ENCODE measurements at places on chromosomes 7 and 10. TPM values are rescaled to one million over a fixed set of nuclear protein-coding genes. Genes with fewer than 3 reads are reported as not detected.

DNA sequence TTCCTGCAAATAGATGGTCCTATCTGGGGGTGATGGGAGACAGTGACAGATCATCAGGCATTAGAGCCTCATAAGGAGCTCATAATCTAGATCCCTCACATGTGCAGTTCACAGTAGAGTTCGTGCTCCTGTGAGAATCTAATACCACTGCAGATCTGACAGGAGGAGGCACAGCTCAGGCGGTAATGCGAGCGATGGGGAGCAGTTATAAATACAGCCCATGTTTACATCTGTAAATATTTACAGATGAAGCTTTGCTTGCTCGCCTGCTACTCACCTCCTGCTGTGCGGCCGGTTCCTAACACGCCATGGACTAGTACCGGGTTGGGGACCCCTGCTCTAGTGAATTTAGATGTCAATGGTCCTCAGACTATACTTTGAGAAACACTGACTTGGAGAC is 17.0 kb upstream of the CDCA7L start:
- no peak for DNase-seq
- H3K4me1 ChIP-seq: no peaks in the 10 kb centered on the region
- no peaks in the 10 kb centered on the region for H3K36me3 ChIP-seq
- H3K4me3 ChIP-seq: no peak overlapping the region
- no peak overlapping the region for H3K27ac ChIP-seq
- H3K27me3 ChIP-seq: peaks cover 16% of the 10 kb centered on the region

- H3K4me3 ChIP-seq: no peak overlapping the region
- DNase-seq: no peak
- no peak overlapping the region for H3K27ac ChIP-seq
- no peaks in the 10 kb centered on the region for H3K27me3 ChIP-seq
- no peaks in the 10 kb centered on the region for H3K4me1 ChIP-seq
- no peaks in the 10 kb centered on the region for H3K36me3 ChIP-seq
Observed at GRCh38 chr10:127990846-127991542, 84.1 kb downstream of the PTPRE start.

- no peaks in the 10 kb centered on the region for H3K36me3 ChIP-seq
- H3K4me3 ChIP-seq: no peak overlapping the region
- H3K4me1 ChIP-seq: peaks cover 19% of the 10 kb centered on the region
- no peak for DNase-seq
- H3K27me3 ChIP-seq: no peaks in the 10 kb centered on the region
Observed at GRCh38 chr7:158409120-158409519, 178.5 kb downstream of the PTPRN2 start.

DNA sequence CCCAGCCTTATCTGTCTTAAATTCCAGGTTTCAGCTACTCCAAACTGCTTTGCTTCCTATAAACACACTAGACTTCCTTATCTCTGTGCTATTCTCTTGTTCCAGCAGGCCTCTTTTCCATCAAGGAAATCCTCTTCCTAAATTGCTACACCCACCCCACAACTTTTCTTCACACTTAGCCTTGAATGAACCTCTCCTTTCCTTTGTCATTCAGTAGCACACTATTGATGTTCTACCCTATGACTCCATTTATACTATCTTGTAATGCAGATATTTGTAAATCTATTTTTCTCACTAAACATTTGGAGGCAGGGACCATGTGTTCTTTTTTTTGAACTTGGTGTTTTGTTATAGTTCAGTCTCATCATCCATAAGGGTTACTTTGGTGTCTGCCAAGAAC is 3.7 kb downstream of the SLC16A9 start:
- peaks cover 31% of the 10 kb centered on the region for H3K27me3 ChIP-seq
- no peak overlapping the region for H3K27ac ChIP-seq
- H3K4me3 ChIP-seq: no peak overlapping the region
- H3K36me3 ChIP-seq: no peaks in the 10 kb centered on the region

- no peak overlapping the region for H3K27ac ChIP-seq
- no peaks in the 10 kb centered on the region for H3K27me3 ChIP-seq
- H3K4me3 ChIP-seq: no peak overlapping the region
- no peaks in the 10 kb centered on the region for H3K36me3 ChIP-seq
- DNase-seq: no peak
- H3K4me1 ChIP-seq: no peaks in the 10 kb centered on the region
Observed at GRCh38 chr7:105337529-105337928, 51.2 kb downstream of the SRPK2 start.

DNA sequence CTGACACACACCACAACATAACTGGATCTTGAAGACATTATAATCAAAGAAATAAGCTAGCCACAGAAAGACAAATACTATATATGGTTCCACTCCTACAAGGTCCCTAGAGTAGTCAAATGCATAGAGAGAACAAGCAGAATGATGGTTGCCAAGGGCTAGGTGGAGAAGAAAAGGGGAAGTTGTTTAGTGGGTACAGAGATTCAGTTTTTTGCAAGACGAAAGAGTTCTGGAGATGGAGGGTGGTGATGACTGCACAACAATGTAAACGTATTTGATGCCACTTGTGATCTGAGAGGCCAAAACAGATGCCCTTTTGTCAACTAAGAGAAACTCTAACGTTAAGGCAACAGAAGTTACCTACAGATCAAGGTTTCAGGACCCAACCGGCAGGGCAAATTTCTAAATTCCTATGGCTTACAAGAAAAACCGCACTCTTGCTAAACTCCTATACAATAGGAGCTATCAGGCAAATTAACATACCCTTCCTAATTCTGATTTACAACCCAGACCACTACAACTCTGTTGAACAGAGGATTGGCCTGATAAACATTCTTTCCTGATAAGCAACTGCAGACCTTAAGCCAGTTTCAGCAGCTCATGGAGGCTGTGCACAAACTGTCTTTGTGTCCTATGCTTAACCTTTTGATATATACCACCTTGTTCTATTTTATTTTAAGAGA is 69.0 kb downstream of the FAM107B start:
- no peaks in the 10 kb centered on the region for H3K27me3 ChIP-seq
- no peak for DNase-seq
- H3K4me3 ChIP-seq: no peak overlapping the region
- H3K36me3 ChIP-seq: no peaks in the 10 kb centered on the region
- H3K4me1 ChIP-seq: no peaks in the 10 kb centered on the region

GRCh38 chr10:84005403-84005802 is 133.9 kb upstream of the GHITM start:
- peaks cover 12% of the 10 kb centered on the region for H3K4me1 ChIP-seq
- no peaks in the 10 kb centered on the region for H3K27me3 ChIP-seq
- no peak overlapping the region for H3K4me3 ChIP-seq

DNA sequence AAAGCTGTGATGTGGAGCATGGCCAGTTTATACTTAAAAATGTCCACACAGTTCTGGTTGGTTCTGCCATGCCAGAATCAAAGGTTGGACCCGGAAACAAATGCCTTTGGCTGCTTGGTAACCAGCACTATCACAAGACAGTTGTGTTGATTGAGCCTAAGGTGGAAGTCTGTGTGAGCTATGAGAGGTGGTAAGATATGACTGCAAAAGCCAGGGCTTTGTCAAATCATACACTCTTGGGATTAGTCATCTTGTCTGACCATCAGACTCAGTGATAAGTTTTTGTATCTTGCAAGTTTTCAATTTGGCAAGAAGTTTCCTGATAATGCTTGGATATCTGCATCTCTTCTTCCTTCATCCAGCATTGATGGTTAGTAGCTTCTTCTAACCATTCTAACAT is 35.5 kb downstream of the GPR141 start:
- no peak overlapping the region for H3K4me3 ChIP-seq
- no peaks in the 10 kb centered on the region for H3K4me1 ChIP-seq
- DNase-seq: no peak
- H3K27ac ChIP-seq: no peak overlapping the region

DNA sequence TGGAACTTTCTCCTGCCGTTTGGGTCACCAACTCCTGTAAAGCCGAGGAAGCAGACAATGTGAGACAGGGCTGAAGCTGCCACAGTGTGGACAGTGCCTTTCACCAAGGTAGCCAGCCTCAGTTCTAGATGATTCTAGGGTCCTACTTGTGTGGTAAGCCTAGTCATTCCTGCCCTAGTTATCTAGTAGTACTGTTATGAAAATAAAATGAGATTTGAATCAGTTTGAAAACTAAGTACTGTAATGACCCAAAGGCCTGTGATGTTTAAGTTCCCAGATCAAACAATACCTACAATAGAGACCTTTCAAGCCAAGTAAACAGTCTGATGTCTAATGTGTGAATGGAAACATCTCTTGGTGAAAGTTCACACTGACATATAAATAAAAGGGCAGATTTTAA is 37.1 kb downstream of the POLL start:
- peaks cover 35% of the 10 kb centered on the region for H3K36me3 ChIP-seq
- no peak for DNase-seq
- no peak overlapping the region for H3K27ac ChIP-seq
- no peaks in the 10 kb centered on the region for H3K4me1 ChIP-seq

- H3K36me3 ChIP-seq: no peaks in the 10 kb centered on the region
- H3K4me1 ChIP-seq: peaks cover 5% of the 10 kb centered on the region
- no peaks in the 10 kb centered on the region for H3K27me3 ChIP-seq
Observed at GRCh38 chr7:106756884-106757283, 95.9 kb upstream of the CCDC71L start.

- no peaks in the 10 kb centered on the region for H3K27me3 ChIP-seq
- H3K36me3 ChIP-seq: no peaks in the 10 kb centered on the region
- no peak overlapping the region for H3K4me3 ChIP-seq
- peaks cover 8% of the 10 kb centered on the region for H3K4me1 ChIP-seq
Observed at GRCh38 chr10:21530168-21530567, 3.9 kb upstream of the MLLT10 start.

The GHRHR gene
- polyA plus RNA-seq: not detected

The C10orf62 gene
- polyA plus RNA-seq: 0.09 TPM

The GATAD1 gene
- polyA plus RNA-seq: 77.0 TPM

The AZGP1 gene
- polyA plus RNA-seq: 13.9 TPM

The CFTR gene
- 53.1 TPM for polyA plus RNA-seq

The SLC26A3 gene
- polyA plus RNA-seq: 176 TPM

The TFPI2 gene
- polyA plus RNA-seq: 15.5 TPM

The ACTL6B gene
- polyA plus RNA-seq: 2.9 TPM

The DNAJB9 gene
- polyA plus RNA-seq: 30.5 TPM

The FAM24B gene
- polyA plus RNA-seq: 4.1 TPM

The C10orf90 gene
- not detected for polyA plus RNA-seq
